CD8-positive, alpha-beta memory T cell (primary cell): ENCODE measurements at places on chromosomes 3 and 15.

DNA sequence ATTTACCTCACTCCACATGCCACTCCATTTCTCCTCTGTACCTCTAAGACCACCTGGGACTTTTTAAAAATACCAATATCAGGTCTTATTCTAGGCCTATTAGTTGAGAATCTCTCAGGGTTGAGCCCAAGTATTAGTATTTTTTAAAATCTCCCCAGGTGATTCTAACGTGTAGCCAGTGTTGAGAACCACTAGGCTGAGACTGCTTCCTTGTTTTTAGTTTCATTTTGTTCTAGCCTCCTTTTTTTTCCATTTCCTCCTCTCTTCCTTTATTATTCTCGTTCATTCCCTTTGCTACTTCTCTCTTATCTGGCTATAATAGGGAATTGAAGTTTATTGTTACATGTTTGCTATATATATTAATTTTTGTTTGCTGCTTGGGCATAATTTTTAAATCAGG lies 217.8 kb upstream of the CD96 start:
- DNase-seq = no peak

GRCh38 chr15:35098737-35099136 lies 13.6 kb upstream of the NANOGP8 start:
- DNase-seq = no peak

DNA sequence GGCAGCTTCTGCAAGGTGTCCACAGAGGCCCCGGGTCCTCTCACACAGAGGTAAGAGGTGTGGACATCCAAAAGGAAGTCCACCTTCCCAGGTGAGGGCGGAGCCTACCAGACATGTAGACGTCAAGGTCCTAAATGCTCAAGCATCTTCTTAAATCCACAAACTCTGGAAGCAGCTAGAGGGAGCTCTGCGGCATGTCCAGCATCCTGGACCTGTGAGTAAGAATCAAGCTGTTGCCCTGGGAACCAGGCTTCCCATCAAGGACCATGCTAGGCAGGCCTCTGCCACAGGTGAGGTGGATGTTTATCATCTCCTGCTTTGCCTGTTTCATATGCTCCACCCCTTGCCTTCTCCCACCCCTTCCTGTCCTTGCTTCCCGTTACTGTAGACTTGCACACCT lies 368.2 kb downstream of the GABRG3 start:
- DNase-seq = no peak

- DNase-seq = no peak
Observed at GRCh38 chr3:126930936-126931600, 51.8 kb upstream of the PLXNA1 start.

DNA sequence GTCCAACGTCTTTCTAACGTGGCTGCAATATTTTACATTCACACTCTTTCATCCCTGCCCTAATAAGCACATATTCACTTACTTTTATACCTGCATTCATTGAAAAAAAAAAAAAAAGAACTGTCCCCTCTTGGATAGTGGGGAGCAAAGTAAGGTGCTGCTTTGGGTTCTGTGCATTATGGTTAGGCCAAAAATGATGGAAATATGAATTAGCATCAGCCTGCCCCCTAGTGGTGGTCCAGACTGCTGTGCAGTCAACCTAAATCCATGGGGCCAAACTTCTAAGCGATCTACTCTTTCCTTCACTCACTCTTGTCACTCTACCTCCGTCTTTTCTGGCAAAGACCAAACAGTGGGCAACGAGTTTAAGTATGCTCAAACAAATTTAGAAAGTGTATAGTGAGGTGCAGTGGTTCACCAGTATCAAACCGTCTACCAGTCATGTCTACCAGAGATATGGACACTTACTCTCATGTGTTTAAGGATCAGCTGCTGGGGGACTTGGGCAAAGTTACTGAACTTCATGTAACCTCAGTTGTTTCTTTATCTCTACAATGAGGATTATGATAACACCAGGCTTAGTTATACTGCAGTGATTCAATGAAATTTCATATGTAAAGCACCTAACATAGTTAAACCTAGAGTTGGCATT lies 61.5 kb upstream of the GRM7 start:
- DNase-seq = no peak

DNA sequence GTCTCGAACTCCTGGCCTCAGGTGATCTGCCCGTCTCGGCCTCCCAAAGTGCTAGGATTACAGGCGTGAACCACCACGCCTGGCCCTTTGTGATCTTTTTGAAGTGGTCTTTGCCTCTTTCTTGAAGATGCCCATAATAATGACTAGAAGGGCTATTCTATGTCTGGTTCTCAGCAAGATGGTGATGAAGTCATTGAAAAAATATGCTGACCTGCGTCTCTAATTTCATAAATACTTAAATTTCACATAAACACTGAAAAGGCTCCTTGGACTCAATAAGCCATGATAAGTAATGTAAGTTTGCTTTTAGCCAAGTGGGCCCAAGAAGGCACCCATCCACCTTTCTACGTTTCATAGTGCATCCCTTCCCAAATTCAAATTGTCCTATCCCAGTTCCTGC lies 775 bp upstream of the MAPK6 start:
- no peak for DNase-seq

GRCh38 chr3:4738737-4739274 lies 240.4 kb upstream of the BHLHE40 start:
- DNase-seq = no peak

DNA sequence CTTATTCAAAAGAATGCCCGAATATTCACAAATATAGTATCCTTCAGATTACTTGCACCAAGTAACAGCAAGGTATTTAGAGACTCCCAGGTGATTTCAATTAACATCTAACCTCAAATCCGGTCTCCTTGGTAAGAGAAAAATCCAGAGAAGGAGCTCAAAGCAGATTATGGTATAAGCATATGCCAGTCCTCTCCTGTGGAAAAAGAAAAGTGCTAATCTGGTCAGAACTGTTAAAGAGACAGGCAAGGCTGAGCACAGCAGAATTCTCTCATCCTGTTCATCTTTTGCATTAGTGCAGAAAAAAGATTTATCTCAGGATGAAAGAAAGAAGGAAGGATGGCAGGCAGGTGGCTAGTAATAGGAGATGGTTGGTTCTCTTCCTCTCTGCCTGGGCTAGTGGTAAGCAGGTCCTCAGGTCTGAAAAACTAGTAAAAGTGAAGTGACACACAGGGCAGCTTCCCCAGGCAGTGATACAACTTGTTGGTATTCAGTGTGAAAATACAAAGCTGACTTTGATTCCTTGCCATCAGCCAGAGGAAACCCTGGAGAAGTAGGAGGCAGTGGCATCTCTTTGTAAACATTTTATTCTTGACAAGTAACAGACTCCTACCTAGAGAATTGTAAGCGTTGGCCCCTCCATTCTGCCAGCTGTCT lies 14.2 kb downstream of the ATXN7 start:
- DNase-seq = no peak

DNA sequence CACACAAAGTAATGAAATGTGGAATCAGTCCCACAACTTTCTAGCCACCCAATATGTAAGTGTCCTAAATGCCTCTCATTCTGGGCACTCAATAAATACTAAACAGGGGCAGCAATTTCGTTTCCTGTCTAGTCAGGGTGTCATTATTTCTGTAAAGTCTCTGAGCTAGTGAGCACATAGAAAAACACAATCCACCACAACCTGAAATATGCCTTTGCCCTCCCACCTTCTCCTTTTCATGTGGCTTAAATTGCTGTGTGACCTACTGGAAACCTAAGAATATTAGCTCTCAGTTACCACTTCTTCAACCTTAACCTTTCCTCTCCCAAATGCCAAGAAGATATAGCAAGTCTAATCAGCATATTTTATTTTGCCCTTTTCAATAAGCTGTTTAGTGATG lies 456.3 kb upstream of the KCNMB2 start:
- DNase-seq = no peak

- no peak for DNase-seq
Observed at GRCh38 chr15:85800478-85801123, 5.9 kb upstream of the KLHL25 start.

DNA sequence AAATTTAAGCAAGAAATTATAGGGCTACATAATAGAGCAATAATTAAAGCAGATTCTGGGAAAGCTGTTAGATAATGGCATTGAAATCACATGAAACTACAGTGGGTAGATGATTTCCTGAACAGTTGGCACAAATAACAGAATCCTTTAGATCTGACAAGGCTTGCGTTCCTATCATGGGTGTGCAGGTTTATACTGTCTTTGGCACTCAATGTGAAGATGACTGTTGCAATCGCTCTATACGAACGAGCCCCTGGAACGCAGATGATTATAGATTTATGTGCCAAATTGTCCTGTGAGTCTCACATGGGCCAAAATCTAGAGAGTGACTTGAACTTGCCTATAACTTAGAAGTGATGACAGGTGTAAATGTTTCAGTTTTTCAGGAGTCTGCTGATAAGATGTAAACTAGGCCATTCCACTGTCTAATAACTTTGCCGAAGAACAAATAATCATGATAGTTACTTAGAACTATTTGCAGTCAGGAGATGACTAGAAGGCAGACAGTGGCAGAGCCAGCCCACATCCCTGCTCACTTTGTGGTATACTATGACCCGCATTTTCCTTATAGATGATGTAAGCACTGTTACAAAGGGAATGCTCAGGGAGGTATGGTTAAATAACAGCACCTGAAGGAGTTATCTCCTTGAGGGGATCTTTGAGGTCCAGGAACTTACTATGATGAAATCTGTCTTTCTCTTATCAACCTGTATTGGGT lies 30.5 kb upstream of the TRPC1 start:
- DNase-seq = no peak

DNA sequence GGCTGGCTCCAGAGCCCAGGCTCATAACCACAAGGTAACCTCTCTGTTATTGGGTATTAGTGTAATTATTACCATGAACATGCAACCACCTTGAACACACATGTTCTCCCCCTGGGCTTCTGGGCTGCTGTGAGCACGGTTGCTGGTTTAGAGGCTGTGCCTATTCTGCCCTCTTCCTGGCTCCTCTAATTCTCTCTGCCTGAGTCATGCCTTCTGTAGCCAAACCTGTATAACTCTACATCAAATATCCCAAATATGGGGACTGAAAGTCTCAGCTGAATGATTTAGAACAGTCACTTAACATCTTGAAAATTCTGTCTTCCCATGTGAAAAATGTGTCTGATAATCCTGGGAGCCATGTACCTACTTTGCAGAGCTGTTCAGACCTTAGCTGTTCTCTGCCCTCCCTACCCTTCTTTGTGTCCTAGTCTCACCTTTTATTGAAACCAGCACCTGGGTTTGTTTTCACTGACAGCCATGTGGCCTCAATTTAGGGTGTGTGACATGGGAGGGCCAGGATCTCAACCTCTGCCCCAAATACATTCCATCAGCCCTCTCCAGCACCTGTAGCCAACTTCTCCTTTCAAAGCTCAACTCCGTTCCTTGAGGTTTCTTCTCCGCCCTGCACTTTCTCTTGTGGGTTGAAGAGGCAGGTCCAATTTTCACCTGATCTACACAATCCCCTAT lies 60.7 kb downstream of the PDZRN3 start:
- DNase-seq = no peak

DNA sequence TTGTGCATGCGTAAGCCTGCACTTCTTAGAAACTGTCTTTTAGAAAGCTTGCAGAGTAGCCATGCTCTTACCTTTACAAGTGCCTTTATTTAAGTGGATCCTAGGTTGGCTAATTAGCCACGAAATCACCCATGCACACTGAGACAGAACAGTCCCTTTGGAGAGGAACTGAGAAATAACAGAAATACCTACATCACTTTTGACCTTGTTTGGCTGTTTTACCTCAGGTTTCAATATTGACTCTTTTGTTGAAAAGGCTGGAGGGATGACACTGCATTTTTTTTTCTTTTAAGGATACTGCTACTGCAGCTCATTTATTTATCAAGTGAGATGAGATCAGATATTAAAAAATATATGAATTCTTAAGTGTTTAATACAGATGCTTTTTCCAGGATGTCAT lies 155.6 kb upstream of the GOLIM4 start:
- no peak for DNase-seq
